ENCODE measurements at places on chromosomes 11 and 22.

- DNase-seq = no peak
Observed at GRCh38 chr22:49567899-49568750, 259.5 kb downstream of the BRD1 start.

DNA sequence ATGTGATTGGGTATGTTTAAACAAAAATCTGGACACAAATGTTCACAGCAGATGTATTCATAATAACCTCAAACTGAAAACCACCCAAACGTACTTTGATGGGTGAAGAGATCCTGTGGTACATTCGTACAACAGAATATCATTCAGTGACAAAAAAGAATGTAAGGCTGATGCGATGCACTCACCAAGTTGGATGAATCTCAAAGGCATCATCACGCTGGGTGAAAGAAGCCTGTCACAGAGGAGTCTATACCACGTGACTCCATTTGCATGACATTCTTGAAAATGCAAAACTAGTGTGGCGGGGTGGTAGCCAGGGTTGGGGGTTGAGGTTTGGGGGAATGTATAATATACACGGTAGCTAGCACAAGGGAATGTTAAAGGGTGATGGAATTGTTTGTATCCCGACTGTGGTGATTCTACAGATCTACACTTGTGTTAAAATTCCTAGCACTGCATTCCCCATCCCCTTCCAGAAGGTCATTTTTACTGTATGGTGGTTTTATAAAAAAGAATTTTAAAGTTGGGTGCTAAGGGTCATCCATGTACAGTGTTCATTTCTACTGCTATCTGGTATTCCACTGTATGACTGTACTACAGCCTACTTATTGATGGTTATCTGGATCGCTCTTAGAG is 35.0 kb upstream of the SLC25A1 start:
- DNase-seq = no peak

- DNase-seq = no peak
Observed at GRCh38 chr11:70928854-70929598, 323.4 kb downstream of the SHANK2 start.

GRCh38 chr11:58027341-58027740 is 3.4 kb upstream of the OR6Q1 start:
- no peak for DNase-seq

- no peak for DNase-seq
Observed at GRCh38 chr11:80519596-80520506, 1079.0 kb upstream of the TENM4 start.

- no peak for DNase-seq
Observed at GRCh38 chr11:16902182-16902581, 112.0 kb downstream of the PLEKHA7 start.

GRCh38 chr11:122190768-122191167 is 74.8 kb upstream of the BLID start:
- no peak for DNase-seq

- DNase-seq = no peak
Observed at GRCh38 chr11:27012234-27012921, 18.5 kb downstream of the FIBIN start.

DNA sequence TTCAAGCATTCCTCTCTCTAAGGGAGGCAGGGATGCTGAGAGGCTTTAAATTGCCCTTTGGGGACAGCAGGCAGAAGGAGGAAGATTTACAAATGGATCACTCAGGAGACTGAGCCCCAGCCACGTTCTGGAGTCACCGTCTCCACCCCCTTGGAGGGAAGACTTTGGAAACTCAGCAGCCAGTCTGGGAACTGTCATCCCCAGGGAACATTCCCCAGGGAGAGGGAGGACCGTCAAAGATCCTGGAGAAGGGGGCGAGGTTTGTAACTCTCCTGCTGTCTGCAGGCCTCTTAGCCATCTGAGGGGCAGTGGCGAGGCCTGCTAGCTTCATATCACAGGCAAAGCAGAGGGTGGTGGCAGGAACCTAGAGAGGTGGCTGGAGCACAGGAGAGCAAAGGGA is 56.1 kb upstream of the SLC22A12 start:
- DNase-seq = no peak

DNA sequence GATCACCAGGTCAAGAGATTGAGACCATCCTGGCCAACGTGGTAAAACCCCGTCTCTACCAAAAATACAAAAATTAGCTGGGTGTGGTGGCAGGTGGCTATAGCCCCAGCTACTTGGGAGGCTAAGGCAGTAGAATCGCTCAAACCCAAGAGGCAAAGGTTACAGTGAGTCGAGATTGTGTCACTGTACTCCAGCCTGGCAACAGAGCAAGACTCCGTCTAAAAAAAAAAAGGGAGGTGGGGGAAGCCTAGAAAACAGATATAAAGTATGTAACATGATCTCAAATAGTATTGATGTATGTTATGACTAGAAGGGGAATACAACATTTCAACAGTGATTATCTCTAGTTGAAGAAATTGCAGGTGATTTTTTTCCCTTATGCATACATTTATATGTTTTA is 61.4 kb downstream of the SLC1A2 start:
- DNase-seq = no peak

DNA sequence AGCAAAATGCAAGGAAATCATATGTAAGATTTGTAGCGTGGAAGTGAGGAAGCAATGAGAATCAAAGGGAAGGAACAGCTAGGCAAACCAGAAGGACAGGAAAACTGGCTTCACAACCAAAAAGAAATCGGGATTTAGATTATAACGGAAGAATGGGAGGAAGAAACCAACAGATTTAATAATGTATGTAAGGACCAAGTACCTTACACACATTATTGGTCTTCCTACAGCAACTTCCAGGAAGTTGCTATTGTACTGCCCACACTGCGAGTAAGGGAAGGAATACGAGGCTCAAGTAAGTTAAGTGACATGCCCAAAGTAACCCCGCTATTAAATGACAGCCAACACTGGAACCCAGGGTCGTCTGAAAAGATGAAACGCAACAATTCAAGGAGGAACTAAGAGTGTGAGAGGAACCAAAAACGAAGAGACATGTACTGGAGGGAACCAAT is 473 bp downstream of the TXN2 start:
- no peak for DNase-seq

DNA sequence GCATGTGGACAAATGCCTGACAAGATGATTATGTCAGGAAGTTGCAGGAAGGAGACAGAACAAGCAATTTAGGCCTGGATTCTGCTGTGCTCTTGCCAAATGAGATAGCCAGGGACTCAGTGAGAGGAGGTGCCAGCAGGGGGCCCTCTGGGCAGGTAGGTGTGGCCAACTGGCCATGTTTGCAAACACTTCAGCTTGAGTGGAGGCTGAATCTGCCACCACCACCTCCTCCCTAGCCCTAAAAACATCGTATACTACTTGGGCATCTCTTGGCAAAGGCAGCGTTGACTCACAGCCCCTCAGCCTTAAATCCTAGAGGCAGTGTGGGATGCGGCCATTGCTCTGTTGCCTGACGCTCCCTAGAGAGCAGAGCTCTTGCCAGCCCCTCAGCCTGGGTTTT is 95.1 kb upstream of the PLET1 start:
- peak; percentile 91 for DNase-seq

GRCh38 chr22:17910561-17911311 is 113.6 kb downstream of the MICAL3 start:
- no peak for DNase-seq

GRCh38 chr22:20283674-20284066 is 15.6 kb upstream of the RTN4R start:
- no peak for DNase-seq

- DNase-seq = peak; percentile 92
Observed at GRCh38 chr11:58927393-58928106, 11.7 kb upstream of the GLYATL1 start.

DNA sequence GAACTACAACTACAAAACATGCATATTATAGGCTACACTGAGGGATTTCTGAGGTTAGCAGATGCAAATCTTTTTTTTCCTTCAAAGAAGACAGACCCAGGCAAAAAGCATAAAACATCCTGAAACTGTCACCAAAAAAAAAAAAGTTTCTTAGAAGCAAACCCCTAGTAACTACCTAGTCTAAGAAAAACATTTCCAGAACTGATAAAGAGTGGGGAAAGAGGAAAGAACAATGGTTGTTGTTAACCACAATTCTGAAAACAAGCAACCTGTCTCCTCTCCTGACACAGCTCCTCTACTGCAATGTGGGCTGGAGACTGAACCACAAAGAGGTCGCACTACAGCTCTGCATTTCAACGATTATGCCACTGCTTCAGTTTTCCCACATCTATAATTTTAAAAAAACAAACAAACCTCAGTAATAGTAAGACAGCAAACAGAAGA is 15.0 kb downstream of the DENND5A start:
- DNase-seq = no peak

DNA sequence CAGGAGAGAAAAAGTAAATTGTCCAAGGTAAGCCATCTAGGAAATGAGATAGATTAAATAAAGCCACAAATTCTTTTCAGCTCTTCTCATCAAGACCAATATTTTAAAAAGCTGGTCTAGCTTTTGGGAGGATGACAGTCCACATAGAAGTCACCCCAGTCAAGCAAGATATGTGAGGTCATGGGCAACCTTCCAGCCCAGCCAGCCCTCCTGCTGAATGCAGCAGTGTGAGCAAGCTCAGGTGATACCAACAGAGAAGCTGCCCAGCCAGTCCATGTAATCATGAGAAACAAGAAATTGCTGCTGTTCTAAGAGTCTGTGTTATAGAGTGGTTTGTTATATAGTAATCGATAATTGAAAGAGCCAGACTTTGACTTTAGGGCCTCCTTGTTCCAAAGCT is 28.7 kb downstream of the KCNE3 start:
- no peak for DNase-seq

DNA sequence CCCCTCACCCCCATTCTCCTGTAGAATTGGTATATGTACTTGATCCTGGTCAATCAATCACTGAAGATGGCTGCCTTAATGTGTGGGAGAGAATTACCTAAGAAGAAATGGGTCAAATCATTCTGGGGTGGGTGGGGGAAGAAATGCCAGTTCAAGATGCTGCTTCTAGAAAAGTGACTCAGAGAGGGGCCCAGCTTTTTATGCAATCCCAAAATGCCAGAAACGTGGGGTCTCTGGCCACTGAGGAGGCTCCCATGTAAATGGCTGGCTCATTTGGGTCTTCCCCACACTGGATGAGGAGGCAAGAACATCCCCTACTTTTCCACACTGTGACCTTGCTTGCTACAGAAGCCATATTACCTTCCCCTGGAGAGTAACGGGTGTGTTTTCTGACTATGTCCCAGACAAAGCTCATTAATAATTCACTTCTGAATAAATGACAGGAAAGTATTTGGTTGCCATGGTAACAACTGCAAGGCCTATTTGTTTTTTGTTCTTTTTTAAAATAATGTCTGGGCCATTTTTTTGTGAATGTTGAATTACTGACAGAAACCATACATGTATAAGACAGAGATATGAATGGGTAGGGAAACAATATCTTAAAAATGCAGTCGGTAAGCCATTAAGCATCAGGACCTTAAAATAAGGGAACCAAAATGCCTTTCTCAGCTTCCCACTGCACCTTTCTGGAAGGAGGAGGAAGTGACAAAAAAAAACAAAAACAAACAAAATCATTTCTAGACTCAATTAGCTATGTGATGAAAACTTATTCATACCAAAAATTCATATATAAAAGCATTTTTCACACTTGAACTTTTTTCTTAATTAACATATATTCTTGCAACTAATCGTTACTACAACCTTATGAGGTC is 32.0 kb downstream of the SLC1A2 start:
- DNase-seq = no peak

- no peak for DNase-seq
Observed at GRCh38 chr11:70225681-70226177, 22.6 kb downstream of the FADD start.

- DNase-seq = peak; percentile 6
Observed at GRCh38 chr11:71200761-71201160, 51.6 kb downstream of the SHANK2 start.

- no peak for DNase-seq
Observed at GRCh38 chr22:43011079-43011478, 3.9 kb downstream of the PACSIN2 start.

DNA sequence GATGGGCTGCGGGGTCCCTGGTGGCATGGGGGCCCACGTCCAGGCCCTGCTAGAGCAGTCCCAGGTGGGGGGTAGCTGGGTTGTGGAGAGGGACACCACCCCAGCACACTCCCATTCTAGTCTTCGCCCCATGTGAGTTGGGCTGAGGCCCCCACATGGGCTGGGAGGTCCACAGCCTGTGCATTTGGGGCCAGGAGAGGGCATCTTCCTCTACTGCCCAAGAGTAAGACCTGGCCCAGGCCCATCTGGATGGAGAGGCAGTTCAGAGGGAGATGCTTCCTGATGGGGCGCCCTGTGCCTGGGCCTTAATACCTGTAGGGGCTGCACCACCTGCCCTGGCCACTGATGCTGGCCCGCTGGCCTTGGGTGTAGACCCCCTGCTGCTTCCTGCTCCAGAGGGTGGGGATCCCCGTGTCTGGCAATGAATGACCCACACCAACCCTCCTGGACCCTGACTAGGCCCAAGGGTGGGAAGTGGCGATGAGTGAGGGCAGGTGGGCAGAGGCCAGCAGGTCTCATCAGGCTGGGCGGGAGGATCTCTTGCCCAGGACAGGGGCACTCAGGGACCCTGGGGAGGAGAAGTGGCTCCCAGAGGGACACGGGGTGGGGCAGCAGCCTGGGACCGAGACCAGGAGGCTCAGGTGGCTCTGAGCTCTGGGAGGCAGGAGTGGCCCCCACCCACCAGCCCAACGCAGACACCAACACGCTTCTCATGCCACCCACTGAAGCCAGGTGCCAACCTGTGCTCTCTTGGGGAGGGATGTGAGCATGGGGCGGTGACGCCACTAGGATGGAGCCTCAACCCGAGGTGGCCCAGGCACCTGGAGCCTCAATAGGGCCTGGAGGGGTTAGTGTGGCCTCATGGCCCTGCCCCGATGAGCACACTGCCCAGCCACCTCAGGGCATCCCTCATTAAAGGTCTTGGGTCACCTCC is 17.4 kb upstream of the GNB1L start:
- peak; percentile 37 for DNase-seq

DNA sequence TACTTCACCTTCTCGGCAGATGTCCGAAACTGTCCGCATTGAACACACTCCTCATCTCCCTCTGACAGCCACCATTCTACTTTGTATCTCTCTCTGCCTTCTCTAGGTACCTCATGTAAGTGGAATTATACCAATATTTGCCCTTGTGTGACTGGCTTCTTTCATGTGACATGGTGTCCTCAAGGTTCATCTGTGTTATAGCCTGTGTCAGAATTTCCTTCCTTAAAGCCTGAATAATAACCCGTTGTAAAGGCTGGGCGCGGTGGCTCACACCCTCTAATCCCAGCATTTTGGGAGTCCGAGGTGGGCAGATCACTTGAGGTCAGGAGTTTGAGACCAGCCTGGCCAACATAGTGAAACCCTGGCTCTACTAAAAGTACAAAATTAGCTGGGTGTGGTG is 40.4 kb upstream of the PPP6R3 start:
- no peak for DNase-seq

DNA sequence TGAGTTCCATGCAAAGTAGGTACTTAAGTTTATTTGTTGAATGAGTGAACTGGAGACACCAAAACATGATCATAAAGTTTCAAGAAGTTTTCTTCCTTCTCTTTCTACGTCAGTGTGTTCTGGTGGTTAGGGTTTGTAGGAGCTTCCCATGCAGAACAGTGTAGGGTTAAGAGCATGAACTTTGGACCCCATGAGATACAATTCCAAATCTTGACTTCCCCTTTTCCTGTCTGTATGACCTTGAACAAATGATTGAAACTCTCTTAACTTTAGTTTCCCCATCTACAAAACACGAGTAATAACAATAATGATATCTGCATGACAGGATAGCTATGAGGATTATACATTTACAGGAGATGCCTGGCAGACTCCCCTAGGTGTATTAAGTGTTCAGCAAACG is 41.0 kb upstream of the TENM4 start:
- DNase-seq = no peak

- no peak for DNase-seq
Observed at GRCh38 chr22:38799265-38800002, 5.5 kb upstream of the DNAL4 start.

GRCh38 chr11:115188898-115189278 is 315.3 kb downstream of the CADM1 start:
- DNase-seq = no peak

Data from NCI-H2029 (cell line).